Activated CD4-positive, CD25-positive, alpha-beta regulatory T cell treated with anti-CD3 and anti-CD28 coated beads, Interleukin-2, amount 50 U/mL, for 72 hours (primary cell): ENCODE measurements at places on chromosomes 1 and 21.

DNA sequence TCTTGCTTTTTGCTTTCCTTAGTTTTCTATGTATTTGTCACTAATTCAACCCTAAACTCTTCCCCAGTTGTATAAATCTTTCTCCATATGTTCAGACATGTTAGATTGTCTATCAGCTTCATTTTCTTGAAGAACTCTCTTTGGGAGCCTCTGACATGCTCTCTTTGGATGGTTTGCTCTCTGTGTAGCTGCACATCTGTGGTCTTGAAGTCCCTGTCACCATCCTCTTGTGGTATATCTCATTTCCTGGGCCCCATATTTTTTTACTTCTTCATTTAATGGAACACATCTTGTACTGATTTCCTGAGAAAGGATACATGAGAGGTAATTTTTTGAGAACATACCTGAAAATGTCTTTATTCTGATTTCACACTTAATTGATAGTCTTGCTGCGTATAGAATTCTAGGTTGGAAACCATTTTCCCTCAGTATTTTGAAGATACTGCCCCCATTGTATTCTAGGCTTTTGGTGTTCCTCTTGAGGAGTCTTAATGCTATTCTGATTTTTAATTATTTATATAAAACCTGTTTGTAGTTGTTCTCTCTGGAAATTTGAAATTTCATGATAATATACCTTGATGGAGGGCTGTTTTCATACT, 72.6 kb downstream of the ST3GAL3 start:
- DNase-seq = no peak

DNA sequence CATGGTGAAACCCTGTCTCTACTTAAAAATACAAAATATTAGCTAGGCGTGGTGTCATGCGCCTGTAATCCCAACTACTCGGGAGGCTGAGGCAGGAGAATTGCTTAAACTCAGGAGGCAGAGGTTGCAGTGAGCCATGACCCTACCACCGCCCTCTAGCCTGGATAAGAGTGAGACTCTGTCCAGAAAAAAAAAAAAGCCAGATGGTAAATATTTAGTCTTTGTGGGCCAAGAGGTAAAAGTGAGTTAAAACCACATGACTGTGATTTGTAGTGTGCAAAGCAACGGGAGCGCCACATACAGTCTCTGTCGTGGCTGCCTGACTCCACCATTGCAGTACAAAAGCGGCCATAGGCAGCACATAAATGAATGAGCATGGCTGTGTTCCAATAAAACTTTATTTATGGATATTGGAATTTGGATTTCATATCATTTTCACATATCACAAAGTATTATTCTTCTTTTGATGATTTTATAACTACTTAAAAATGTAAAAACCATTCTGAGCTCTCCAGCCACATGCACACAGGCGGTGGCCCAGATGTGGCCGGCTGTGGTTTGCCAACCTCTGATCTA, 51.8 kb upstream of the CASZ1 start:
- DNase-seq = no peak

DNA sequence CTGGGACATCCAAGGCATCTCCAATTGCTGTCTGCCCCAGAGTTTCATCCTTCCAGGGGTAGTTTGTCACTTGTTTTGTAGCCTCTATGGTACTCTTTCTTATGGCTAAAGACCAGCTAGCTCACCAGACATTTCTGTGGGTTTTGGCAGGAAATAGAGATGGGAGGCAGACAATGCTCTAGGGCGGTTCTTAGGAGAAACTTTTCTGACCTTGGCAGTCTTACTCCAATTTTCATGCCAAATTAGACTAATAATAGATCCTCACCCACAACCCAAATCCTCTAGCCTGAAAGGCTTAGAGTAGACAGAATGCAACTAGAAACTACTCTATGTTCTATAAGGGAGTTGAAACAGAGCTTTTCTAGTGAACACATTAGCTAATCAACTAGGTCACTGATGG, 69.8 kb downstream of the LRIG2 start:
- no peak for DNase-seq

DNA sequence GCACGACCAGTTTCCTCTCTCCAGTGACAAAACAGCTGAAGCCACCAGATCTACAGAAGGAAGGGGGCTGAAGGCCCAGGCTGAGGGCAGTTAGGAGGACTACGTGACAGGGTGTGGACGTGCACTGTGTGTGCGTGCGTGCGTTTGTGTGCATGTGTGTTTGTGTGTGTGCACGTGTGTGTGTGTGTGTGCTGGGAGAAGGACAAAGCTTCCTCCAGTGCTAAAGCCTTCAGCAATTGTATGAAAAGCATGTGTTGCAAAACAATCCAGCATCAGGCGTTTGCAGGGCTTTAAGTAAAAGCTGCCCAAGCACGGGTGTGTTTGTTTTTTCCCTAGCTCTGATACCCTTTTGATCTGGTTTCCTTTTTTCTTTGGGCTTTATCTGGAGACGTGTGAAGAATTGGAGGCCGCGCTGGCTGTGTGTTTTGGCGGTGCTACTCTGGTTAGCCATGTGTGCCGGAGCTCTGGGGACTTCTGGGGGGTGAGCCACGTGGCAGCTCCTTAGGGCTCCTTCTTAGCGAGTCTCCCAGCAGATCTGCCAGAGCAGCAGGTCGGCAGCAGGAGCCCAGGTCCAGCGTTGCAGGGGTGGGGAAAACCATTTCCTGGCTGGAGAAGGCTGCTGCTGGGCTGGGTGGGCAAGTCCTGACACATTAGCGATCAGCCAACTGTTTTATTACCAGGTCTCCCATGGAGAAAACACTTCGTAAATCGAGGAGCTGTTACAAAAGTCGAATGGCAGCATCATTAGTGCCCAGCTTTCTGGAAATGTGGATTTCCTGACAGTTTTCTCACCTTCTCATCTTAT, 73.4 kb downstream of the UCK2 start:
- DNase-seq = no peak

DNA sequence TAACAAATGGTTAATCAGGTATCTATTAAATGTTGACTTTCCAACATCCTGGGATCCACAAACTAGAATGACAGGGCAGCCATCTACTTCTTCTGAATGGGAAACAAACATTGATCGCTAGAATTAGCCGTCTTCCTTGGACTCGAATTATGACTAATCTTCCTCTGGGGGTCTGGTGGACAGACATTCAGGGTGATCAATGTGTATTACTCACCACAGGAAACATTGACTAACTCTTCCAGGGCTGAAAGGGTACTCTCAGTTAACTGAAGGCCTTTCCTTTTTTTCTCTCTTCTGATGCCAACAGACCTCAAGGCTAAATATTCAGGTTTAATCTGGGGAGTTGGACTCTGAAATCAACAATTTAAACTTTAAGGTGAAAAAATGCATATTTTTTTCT, 9.5 kb downstream of the NOL9 start:
- no peak for DNase-seq

GRCh38 chr1:185668013-185668412, 66.2 kb upstream of the HMCN1 start:
- no peak for DNase-seq

DNA sequence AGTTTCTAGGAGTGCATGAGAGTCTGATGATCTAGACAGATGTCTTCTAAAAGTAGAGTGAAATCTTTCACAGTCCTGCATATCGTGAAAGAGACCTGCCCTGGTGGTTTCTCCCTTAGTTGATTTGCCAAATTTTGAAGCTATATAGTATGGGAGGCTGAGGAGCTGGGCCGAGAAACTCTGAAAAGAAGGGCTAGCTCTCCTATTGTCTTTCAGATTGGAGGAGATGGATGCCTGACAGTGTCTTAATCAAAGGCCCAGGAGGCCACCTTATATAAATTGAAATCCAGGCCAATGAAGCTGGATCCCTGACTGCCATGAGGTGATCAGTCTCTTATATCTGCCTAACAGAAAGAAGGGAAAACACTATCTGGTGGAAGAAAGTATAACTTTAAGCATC, 18.4 kb upstream of the CD84 start:
- no peak for DNase-seq

DNA sequence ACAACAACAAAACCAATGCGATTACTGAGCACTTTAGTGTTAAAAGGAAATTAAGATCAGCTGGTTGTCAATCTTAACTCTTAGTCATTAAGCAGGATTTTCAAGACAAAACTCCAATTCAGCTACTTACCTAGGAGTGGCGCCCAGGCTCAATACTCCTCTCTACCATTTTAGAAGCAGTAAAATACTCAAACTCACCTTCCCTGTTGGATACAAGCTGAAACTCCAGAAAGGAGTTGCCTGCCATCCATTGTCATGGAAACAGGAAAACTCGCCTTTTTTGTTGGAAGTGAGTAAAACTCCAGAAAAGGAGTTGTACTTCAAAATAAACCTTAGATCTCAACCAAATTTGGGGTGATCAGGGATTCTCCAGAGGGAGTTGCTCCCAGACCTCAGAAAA, 127.0 kb upstream of the F3 start:
- no peak for DNase-seq

- no peak for DNase-seq
These were observed 535.4 kb downstream of the KIF26B start for GRCh38 chr1:245690156-245690690.

GRCh38 chr21:37800057-37800455, 116.2 kb downstream of the KCNJ6 start:
- DNase-seq = no peak

DNA sequence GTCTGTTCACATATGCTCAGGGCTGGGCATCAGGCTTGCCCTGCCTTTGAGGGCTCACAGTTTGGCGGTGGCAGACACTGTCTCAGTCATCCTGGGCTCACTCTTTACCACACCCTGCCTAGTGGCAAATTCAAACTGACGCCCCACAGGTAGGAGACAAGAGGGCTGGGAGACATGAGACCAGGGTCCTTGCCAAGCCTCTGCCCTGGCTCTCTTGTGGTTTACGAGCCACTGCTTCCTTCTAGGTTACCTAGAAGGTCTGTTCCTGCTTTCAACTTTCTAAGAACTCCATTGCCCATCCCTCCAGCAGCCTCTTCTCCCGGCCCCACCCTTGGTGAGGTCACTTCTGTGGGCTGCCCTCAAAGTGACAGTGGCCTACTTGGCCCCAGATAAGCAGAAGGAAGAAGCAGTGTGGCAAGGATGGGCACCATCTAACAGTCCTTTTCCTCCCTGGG, 10.5 kb downstream of the KIF21B start:
- no peak for DNase-seq

DNA sequence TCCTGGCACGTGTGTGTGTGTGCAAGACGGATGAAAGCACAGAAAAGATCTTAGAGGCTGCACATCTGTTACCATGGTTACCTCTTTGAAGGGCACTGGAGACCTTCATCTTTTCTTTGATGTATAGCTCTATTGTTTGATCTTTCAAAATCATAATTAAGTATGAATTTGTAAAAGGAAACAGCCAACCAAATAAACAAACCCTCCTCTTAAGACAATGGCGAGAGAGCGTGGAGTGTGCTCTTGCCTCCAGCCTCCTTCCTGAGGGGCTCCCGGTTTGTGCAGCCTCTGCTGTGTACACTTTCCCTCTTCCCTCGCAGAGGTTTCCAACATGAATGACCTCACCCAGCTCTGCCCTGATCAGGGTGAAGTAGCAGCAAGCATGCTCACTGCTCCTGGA, 27.9 kb downstream of the CACNA1S start:
- no peak for DNase-seq

- DNase-seq = no peak
These were observed 18.3 kb downstream of the RCSD1 start for GRCh38 chr1:167648252-167648849.

GRCh38 chr1:165988275-165988674, 160.9 kb downstream of the UCK2 start:
- DNase-seq = no peak

- DNase-seq = no peak
These were observed 482.1 kb downstream of the RWDD3 start for GRCh38 chr1:95716097-95716496.

DNA sequence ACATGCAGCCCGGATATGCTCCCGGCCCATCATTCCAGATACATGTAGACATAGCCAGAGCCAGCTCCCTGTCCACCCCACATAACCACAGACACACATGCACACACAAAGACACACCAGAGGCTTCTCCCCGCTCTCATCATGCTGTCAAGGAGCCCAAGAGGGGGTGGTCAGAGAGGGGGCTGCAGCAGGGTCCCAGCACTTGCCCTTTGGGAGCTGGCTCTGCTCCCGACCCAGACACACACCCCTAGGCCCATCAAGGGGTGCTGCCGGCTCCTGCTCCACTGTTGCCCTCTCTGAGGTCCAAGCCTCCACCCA, 2.6 kb downstream of the PTAFR start:
- no peak for DNase-seq

DNA sequence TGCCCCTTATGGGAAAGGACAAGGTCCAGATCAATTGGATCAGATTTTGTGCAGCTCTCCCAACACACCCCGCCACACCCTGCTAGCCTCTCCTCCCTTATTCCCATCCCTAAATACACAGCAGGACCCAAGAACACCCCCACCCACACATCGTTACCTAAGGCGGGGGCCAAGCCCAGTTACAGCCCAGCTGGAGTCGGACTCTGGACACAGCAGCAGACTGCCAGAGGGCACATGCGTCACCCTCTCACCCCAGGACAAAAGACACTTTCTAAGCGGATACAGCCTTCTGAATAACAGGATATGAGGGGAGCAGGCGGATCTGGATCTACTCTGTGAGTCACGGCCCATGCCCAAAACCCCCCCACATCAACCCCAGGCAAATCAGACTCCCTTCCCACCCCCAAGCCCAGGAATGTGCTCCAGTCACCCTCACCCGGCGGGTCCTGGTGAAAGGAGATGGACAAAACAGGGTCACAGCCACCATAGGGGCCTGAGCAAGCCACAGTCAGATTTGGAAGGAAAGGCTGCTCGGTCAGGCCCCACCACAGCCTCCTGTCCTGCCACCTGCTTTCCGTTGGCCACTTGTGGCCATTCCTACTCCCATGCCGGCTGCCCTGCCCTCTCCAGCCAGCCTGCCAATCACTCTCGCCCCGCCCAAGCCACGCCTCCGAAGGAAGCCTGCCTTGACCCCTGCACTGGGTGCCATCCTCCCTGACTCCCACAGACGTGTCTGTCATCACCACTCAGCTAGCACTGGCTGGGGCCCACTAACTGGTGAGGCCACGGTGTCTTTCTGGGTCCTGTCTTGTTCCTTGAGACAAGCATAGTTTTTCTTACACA, 4.0 kb downstream of the S100A16 start:
- no peak for DNase-seq

- DNase-seq = no peak
These were observed 10.9 kb downstream of the CFAP107 start for GRCh38 chr1:12756768-12757413.

GRCh38 chr1:7229186-7229585, 443.9 kb downstream of the CAMTA1 start:
- DNase-seq = no peak

GRCh38 chr1:30730346-30731108, 7.1 kb upstream of the MATN1 start:
- no peak for DNase-seq

- DNase-seq = no peak
These were observed 226.4 kb downstream of the DYRK1A start for GRCh38 chr21:37593015-37593414.
